Activated CD8-positive, alpha-beta memory T cell treated with anti-CD3 and anti-CD28 coated beads, Interleukin-2, amount 50 U/mL, for 48 hours (primary cell): ENCODE measurements at places on chromosomes 6 and 20.

DNA sequence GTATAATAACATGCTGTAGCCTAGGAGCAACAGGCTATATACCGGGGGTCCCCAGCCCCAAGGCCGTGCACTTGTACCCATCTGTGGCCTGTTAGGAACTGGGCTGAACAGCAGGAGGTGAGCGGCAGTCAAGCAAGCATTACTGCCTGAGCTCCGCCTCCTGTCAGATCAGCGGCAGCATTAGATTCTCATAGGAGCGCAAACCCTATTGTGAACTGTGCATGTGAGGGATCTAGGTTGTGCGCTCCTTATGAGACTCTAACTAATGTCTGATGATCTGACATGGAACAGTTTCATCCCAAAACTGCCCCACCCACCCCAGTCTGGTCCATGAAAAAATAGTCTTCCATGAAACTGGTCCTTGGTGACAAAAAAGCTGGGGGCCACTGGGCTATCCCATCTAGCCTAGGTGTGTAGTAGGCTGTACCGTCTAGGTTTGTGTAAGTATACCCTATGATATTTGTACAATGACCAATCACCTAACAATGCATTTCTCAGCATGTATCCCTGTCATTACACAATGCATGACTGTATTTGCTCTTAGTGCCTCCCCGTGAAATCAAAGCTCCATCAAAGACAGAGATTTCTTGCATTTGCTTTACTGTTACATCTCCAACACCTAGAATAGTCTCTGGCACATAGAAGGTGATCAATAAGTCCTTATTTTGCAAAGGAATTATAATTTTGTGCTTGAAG is 30.8 kb downstream of the NHSL1 start:
- no peak for DNase-seq

GRCh38 chr20:25389401-25389857 is 1.2 kb downstream of the ABHD12 start:
- DNase-seq: no peak

DNA sequence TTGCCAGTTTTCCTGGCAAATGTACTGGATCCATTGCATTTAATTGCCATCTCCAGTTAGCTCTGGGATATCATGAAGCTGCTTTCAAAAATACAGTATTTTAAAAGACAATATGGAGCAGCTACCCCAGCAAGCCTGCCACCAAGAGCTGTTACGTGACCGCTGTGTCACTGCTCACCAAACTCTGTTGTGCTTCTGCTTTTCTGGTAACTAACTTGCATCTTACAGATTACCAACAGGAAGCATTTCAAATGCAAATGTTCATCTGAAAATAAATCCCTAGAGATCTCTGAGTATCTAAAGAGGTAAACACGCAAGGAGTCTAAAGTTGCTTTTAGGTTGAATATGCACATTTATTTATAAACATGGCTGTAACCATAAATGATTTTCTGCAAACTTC is 1008.3 kb downstream of the KIF16B start:
- DNase-seq: no peak

DNA sequence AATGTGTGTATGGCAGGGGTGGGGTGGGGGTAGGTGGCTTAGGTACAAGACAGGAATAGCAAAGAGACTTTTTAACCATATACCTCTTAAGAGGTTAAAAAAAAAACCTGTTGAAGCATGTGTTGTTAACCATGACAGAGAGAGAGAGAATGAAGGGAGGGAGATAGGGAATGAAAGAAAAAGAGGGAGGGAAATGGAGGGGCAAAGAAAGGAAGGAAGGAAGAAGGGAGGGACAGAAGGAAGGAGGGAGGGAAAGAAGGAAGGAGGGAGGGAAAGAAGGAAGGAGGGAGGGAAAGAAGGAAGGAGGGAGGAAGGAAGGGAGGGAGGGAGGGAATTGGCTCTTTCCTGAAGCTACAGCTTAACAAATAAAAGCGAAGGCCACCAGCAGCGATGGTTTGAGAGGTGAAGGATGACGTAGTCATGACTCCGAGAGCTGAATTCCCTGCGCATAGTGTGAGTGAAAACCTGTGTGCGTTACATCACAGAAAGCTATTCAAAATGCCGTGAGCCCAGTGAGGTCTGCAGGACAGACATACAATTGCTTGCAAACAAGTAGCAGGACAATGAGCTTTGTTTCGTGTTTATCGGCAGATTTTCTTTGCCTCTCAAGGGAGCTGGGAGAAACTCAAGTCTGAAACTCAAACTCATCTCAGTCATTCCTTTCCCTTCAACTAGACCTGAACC is 88.6 kb upstream of the NEDD9 start:
- no peak for DNase-seq

DNA sequence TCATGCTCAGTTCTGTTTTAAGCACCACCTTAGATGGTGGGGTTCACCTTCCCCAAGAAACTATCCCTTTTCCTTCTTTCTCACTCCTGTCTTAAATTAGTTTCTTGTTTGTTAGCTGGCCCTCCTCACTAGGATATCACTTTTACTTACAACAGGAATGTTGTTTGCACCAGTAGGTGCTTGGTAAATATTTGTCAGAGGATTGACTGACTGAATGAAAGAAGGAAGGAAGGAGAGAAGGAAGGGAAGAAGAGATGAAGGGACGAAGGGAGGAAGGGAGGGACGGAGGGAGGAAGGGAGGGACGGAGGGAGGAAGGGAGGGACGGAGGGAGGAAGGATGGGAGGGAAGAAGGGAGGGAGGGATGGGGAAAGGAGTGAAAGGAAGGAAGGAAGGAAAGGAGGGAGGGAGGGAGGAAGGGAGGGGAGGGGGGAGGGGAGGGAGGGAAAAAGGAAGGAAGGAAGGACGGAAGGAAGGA is 505 bp upstream of the KCNK15 start:
- no peak for DNase-seq

DNA sequence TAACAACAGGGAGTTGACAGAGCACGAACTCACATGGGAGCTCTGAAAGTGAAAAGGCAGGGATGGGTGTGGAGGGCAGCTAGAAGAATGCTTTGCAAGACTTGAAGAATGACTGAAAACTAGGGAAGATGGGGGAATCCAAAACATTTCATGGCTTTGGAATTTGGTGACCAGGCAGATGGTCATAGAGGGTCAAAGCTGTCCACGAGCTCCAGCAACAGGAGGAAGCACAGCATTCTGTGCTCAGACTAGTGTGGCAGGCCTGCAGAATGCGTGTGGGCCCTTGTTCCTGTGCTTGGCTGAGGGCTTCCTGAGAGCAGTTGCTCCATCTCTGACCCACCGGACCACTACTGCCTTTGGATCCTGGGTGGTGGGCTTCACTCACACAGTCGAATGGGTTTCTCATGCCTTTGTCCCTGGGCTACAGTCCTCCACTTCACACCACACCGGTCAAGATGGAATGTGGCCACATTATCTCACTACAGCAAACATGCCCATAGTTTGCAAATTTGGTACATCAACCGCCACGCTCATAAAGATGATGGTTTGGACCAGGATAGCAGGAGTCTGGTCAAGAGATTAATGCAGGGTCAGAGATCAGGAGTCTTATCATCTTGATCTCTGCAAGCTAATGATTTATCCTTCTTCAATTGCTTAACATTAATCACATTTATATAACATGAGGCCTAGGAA is 100.7 kb downstream of the SGK1 start:
- DNase-seq: no peak

- DNase-seq: no peak
Measured at GRCh38 chr6:5172041-5172653, 87.0 kb downstream of the PPP1R3G start.

DNA sequence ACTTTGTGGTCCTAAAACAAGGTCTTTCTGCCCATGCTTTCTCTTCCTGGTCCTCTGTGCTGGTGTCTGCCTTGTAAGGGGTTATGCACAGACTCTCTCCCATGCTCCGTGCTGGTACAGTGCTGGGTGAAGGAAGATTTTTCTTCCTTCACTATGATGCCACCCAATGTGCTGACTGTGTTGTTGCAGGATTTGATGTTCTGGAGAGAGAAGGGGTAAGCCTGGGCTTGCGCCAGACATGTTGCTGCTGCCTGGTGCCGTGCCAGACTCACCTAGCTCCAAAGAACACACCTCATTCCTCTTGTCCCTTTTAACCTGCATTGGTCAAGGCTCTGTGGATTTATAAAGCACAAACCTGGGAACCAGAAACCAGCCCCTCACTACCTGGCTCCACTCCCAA is 28.4 kb upstream of the ARMH2 start:
- DNase-seq: no peak

DNA sequence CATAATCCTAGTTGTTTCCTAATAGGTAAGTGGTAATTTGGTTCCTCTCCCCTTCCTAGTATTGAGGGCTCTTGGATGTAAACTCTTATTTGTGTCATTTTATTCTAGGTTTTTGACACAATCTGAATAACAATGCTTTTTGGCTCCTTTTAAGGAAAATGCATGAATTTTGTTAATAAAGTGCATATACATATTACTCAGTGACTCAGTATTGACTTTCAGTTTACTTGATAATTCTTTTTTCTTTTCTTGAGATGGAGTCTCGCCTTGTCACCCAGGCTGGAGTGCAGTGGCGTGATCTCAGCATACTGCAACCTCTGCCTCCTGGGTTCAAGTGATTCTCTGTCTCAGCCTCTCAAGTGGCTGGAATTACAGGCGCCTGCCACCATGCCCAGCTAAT is 19.1 kb downstream of the ITCH start:
- DNase-seq: no peak

- no peak for DNase-seq
Measured at GRCh38 chr6:79157961-79158644, 76.4 kb downstream of the HMGN3 start.

GRCh38 chr6:20808439-20808838 is 274.2 kb downstream of the CDKAL1 start:
- no peak for DNase-seq

- DNase-seq: no peak
Measured at GRCh38 chr6:156794546-156795354, 17.6 kb downstream of the ARID1B start.

- DNase-seq: no peak
Measured at GRCh38 chr6:143843677-143843999, 500 bp downstream of the LTV1 start.

GRCh38 chr6:137122612-137123011 is 50.8 kb downstream of the IL22RA2 start:
- no peak for DNase-seq

DNA sequence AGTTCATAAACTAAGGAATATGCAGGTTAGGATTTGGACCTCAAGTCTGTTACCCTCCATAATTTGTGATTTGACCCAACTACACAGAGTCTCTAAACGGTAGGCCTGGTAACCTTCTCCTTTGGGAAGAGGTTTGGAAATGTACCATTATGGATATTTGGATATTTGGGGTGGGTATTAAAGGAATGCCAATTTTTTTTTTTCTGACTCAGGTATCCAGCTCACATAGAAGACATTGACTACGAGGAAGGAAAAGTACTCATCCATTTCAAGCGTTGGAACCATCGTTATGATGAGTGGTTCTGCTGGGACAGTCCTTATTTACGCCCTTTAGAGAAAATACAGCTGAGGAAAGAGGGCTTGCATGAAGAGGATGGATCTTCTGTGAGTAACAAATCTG is 70.5 kb downstream of the PHF20 start:
- DNase-seq: no peak

- peak; percentile 55 for DNase-seq
Measured at GRCh38 chr6:75283907-75284631, 523 bp downstream of the TMEM30A start.

DNA sequence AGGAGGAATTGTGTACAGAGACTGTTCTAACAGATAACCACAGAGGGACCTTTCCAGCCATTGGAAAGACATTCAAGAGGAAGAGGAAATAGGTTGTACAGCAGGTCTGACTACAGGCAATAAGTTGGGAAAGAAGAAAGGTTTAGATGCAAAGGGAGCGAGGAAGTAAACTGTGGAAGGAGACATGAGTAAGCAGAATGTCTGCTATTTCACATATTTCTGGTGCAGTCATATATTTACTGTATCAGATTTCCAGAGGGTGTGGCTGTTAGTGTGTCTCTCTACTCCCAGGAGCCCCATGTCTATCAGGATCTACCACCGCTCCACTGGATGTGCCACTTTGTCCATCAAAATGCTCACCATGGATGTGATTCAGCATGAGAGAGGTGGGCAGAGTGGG is 25.9 kb downstream of the MRS2 start:
- no peak for DNase-seq

DNA sequence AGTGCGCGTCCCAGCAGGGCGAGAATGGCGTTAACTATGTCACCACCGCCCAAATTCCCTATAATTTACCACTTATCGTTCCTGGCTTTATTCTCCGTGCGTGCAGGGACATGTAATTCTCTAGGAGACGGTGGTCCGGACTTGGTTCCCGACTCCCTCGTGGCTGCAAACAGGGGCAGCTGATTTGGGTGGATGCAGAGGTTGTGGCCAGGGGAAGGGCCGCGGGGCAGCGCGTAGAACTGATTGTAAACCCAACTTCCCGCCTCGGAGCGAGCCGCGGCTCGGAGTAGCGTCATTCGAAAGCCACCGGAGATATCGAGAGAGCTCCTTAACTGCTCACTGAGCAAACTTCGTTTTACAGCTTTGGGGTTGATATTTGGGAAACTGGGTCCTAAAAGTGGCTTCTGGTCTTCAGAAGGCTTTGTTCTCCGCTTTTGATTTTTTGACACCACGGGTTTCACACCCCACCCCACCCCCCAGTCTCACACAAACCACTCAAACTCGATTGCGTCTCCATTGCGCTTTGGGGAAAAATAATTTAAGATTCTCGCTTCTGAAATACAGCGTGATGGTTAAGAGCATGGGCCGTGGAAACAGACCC is 17.5 kb upstream of the ZSCAN9 start:
- DNase-seq: no peak

- DNase-seq: no peak
Measured at GRCh38 chr6:31418251-31418650, 14.9 kb downstream of the MICA start.

DNA sequence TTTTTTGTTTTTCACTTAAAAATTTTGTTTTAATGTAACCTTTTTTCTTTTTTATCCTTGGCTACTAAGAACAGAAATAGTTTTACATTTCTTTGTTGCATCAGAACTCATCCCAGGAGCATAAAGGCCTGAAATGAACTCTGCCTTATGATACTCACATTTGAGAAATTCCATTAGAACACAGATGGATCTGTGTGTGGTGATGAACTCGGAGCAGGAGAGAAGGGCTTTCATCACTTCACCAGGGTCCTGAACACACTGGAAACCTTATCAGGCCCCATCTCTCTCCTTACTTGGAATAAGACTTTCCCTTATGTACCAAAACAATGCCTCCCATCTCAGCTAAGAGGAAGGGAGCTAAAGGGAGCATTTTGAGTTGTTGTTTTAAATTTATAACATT is 139.4 kb downstream of the PHF3 start:
- DNase-seq: no peak

- DNase-seq: no peak
Measured at GRCh38 chr6:168735268-168735949, 294.4 kb downstream of the SMOC2 start.

- no peak for DNase-seq
Measured at GRCh38 chr6:19204445-19204844, 632.7 kb upstream of the ID4 start.

GRCh38 chr6:3423439-3424184 is 33.2 kb downstream of the SLC22A23 start:
- no peak for DNase-seq

- no peak for DNase-seq
Measured at GRCh38 chr6:163347021-163347446, 67.5 kb upstream of the QKI start.
